WTC11 (cell line): ENCODE measurements at places on chromosomes 5 and 9.

- DNase-seq = no peak
These were observed 251.8 kb upstream of the DMRT1 start for GRCh38 chr9:589723-590122.

DNA sequence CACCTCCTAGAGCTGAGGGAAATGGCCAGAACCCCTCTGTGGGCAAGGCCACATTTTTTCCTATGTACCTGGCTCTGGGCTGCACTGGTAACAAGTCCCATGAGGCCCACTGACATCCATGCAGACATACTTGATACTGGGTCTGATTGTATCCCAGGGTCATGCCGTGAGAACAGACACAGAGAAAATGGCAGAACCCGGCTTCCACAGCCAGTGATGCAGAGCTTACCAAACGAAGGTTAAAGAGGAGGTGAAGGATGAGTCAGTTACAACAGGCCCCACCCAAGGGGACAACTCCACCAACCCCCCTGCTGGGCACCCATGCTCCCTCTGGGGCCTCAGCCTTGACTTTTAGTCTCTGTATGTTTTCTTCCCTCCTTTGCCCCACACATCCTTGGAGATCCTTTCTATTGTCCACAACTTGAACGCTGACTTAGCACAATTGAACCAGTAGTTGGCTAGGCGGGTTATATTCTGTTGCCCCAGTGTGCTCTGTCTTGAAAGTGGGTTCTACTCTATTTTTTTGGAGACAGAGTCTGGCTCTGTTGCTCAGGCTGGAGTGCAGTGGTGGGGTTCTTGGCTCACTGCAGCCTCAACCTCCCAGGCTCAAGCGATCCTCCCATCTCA, 93.5 kb downstream of the DAP start:
- no peak for DNase-seq

- DNase-seq = no peak
These were observed 195.7 kb downstream of the CRB2 start for GRCh38 chr9:123551734-123552133.

DNA sequence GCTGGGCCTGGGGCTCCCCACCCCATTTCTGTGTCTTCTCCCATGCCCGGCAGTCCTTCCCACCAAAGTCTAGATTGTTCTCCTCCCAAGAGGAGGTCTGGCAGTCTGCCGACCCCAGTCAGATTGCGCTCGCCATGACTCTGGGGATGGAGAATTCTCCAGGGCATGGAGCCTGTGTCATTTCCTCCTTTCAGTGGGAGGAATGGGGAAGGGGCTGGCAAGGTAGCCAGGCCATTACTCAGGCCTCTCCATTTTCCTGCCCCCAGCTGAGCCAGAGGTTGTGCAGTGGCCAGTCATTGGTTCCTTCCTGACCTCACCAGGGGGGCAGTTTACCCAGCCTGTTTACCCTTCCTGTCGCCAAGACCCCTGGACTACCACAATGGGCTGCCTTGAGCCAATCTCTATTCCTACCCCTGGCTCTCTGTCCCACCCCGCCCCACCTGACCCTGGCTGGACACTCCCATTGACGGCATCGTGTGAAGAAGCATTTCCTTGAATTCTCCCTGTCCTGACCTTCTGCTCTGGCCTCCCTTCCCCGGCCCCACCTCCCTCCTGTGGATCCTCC, 628 bp downstream of the SYNPO start:
- DNase-seq = no peak

DNA sequence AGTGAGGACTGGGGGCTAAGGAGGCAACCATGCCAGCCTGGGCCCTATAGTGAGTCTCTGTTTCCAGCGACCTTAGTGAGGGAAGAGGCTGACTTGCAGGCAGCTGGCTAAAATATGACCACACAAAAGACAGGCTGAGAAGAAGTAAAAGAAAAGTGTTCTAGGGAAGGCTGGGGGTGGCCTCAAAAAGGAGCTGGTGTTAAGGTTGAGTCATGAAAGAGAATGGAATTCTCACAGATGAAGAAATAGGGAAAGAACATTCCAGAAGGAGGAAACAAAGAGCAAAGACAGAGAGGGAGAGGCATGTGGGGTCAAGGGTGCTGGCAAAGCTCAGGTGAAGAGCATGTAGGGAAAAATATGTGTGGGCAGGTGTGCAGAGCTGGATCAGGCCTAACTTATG, 302.7 kb upstream of the RFX3 start:
- no peak for DNase-seq

DNA sequence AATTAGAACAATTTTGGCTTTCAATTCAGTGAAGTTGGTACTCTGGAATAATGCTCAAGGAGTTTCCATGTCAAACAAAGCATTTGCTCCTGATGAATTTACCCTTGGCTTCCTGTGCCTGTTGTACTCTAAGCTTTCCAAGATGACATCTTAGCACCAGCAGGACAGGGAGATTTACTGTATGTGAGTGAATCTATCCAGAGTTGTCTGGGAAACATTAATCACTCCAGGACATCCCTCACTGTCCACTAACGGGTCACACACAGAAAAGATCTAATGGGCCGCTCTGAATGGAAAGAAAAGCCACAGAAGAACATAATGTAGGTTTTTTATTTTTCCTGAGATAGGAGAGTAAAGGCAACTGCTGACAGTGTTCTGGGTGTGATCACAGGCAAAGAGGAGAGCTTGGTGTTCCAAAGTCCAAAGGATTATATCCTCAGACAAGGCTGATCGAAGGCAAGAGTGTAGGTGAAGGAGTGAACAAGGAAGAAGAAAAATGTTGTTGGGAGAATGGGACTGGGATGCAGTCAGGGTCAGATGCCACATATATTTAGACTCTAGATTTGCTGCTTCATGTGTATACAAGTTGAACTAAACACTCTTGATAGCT, 167.7 kb upstream of the RPS23 start:
- no peak for DNase-seq
